Stimulated activated CD8-positive, alpha-beta memory T cell treated with anti-CD3 and anti-CD28 coated beads, Interleukin-4, amount 100 ng/mL, for 1 hour (primary cell): ENCODE measurements at places on chromosomes 6 and 20.

GRCh38 chr20:14775778-14776177 lies 438.4 kb upstream of the FLRT3 start:
- DNase-seq = no peak

DNA sequence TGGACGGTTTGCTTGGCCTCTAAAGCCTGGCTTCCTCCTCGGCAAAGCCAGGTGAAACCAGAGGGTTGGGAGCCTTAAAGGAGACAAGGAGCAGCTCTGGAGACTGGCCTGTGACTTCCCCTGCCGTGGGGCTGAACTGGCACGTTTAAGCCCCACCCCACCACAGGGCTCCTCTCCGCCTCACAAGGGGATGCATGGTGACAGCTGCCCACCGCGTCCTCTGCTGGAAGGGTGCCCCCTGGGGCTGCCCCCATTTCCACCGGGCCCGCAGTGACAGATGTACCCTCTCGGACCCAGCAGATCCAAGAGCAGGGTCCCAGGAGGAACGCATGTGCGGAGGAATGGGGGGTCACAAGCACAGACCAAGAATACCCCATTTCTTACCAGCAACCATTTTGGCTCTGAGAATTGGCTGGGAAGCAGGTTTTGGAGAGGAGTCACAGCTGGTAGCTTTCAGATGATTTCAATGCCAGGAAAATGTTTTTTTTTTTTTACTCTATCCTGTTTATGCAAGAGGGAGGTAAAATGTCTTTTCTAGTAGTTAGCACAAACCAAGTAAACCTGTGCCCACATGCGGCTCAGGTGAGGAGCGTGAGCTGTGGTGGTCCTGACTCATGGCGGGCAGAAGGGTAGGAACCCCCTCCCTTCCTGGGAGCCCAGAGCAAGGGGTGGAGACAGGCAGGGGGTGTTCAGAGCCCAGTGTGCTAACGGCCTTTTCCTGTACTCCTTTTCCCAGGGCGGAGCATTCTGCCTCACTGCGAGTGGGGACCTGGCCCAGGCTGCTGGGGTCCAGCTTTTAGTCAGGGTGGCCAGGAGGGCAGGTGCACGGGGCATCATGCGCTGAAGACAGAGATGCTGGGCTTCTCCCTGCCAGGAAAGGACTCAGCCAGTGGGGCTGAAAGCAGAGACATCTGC lies 33.0 kb downstream of the FRMD1 start:
- DNase-seq = no peak

DNA sequence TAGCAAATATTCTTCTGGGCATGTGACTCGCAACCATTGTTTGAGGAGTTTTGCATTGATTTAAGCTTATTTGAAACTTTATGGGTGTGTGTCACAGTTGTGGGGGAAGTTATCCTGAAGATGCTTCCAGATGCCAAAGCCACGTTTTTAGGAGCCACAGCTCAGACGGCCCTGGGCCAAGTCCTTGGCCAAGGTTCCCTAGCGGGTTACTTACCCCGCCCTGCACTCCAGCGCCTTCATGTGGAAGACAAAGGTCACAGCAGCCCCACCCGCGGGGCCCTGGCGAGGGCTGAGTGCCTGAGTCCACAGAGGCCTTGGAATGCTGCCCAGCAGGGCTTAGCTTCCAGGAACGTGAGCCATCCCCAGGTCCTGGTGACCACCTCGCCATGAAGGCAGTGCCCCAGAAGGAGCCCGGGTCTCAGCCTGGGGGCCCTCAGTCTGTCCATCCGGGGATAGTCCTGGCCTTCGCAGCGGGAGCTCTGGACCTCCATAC lies 308.3 kb downstream of the CDH4 start:
- DNase-seq = no peak

DNA sequence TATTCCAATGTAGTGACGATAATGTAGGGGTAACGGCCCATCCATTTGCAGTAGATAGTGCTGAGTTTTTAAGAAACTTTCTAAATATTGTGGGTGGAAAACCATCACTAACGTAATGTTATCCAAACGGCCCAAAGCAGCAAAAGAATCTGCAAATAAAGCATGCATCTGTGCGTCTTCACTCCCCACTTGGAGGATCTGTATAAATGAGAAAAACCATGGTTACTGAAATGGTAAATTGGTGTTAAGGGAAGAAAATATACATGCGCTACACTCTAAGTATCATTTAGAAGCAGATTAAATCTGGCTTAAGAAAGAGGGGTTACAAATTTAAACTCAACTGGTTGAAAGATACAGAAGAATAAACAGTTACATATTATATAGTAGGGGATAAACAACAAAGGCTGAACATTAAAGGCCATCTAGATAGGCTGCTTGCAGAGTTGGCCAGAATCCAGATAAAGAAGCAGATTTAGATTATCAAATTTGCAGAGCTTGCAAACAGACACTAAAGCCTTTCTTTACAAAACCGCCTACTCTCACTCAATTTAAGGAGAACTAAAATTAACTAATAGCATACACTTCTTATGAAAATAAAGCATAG lies 93.3 kb downstream of the SESN1 start:
- DNase-seq = no peak
